CD4-positive, alpha-beta T cell treated with Interleukin-6 for 4 hours (primary cell): ENCODE measurements at places on chromosomes 1 and 21.

DNA sequence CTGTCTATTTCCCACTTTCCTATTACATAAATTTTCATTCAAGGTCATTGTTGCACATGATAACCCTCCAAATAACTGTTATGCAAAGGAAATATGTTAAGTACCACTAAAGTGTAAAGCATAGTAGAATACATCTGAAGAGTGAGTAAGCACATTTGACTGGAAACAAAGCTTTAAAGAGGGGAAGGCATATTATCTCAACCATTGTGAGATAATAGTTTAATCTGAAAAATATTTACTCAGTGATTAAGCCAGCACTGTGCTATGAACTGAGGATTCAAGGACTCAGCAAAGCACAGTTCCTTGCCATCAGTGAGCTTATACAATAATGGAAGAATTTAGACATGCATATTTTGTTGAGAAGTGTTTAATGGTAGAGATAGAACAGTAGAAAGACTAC, 127.4 kb downstream of the HMCN1 start:
- DNase-seq, result no peak

GRCh38 chr1:158818975-158819431, 12.1 kb upstream of the MNDA start:
- DNase-seq, result no peak

DNA sequence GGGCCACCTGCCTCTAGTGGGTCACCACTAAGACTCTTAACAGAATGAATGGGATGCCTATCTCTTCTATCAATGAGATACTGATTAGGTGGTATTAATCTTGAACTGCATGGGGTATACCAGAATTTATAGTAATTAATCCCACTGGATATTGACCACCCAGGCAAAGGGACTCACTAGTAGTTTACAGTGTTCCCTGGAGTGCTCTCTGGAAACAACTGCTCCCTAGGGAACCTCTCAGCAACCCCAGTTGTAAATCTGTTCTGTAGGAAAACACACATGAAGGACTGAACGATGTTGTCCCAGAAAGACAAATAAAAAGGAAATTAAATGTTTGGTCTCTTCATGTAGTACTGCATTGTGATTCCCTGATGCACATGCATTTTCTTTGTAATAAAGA, 430.5 kb downstream of the HLX start:
- DNase-seq, result no peak

DNA sequence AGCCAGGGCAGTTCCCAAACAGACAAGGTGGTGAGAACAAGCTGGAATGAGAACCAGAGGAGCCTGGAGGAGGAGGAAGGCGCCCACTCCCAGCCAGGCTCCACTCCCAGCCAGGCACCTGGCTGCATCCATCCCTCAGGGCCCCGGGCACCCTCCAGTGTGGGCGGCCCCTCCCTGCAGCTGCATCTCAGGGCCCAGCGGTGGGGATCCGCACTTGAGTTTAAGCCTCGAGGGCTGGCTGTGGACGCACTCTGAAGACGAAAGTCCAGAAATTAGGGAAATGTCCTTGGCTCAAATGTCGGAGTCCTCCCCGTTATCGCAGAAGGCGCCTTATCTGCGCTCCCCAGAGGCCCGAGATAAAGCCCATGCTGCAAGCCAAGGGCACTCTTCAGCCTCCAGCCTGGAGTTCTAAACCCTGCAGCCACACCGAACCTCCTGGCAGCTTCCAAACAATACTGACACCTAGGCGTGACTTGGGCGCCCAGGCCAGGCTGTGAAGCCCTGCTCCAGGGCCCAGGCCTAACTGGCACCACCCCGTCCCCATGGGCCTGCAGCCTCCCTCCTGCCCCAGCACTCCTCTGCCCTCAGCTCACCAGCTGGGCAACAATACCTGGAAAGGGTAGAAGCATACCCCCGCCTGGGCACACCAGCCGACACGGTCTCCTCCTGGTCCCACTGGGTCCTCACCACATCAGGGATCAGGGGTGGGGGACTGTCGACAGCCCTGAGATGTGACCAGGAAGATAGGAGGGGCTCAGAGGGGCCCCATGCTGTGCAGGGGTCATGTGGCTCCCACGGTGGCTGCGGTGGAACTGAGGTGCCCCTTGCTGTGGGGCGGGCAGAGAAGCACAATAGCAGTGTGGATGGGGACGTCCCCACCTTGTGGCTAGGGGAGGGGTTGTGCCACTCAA, 184.8 kb upstream of the VAMP3 start:
- DNase-seq, result no peak

DNA sequence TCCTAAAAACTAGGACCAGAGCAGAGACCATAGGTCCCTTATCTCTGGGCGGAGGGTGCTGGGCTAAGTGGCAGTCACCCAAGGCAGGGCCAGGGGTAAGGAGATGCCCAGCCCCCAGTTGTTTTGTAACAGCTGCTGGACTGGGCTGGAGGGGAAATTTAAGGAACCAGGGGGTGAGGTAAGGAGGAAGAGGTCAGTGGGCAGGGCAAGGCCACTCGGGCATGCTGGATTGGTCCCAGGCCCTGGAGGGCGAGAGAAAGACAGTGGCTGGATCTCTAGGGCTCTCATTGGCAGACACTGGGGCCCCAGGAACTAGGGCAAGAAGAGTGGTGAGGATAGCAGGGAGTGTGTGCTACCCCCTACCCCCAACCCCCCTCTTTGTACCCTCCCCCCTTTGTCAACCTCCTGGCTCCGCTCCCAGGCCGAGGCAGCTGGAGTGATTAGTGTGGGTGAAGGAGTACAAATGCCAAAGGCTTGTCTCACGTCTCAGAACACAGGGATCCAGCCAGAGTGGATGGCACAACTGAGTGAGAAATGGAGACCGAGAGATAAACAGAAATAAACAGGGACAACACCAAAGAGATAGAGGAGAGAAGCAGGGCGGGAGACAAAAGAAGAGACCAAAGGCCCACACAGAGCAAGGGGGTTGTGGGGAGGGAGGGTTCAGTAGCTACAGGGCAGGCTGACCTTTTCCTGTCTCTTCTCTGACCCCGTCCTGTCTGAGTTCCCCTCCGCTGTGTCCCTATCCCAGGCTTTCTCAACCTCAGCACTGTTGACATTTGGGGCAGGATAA, 20.5 kb upstream of the THRAP3 start:
- no peak for DNase-seq

- no peak for DNase-seq
These were observed 56.0 kb upstream of the TRAPPC10 start for GRCh38 chr21:43956019-43956669.

GRCh38 chr1:6273380-6273891, 12.5 kb upstream of the GPR153 start:
- DNase-seq, result no peak

DNA sequence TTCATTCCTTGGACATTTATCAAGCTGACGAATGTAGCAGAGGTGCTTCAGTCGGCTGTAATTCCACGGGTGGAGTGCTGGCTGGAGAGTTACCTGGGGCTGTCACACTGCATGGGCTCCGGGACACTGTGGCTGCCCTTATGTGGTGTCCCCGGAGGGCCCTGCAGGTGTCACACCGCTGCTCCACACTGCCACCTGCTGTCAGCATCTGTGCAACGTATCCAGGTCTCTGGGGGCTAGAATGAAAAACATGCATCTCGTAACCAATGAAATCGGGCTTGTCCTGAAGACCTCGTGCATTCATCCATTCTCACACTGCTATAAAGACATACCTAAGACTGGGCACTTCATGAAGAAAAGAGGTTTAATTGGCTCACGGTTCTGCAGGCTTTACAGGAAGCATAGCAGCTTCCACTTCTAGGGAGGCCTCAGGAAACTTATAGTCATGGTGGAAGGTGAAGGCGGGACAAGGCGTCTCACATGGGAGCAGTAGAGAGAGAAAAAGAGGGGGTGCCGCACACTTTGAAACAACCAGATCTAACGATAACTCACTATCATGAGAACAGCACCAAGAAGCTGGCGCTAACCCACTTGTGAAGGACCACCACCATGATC, 46.7 kb upstream of the PCBP3 start:
- peak; percentile 93 for DNase-seq

DNA sequence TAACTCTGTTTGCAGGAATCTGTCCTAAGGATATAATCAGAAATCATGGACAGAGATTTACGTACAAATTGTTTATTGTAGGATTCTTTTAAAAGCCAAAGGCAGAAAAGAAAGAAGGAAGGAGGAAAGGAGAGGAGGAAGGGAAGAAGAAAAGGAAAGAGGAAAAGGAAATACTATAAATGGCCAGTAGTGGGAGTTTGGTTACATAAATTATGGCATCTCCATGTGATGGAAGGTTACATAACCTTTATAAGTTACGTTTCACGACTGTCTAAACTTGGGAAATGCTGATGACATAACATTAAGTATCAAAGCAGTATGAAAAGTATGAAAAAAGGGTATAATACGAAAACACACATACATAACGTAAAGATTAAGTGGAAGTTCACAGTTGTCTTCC, 39.0 kb downstream of the SMYD2 start:
- no peak for DNase-seq

DNA sequence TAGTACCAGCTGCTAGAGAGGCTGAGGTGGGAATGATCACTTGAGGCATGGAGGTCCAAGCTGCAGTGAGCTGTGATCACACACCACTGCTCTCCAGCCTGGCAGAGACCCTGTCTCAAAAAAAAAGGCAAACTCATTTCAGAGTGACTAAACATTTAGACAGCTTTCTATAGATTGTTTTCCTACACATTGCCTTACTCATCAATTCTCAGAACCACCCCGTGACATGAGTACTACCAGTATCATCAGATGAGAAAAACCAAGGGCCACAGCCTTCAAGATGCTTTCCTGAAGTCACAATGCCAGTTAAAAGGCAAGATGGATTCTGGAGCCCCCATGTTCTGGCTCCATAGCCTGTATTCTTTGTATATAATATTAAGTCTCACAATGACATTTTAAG, 22.4 kb upstream of the SMPDL3B start:
- DNase-seq, result no peak

- no peak for DNase-seq
These were observed 622 bp upstream of the APOA2 start for GRCh38 chr1:161223805-161224694.

- no peak for DNase-seq
These were observed 22.5 kb downstream of the SYT2 start for GRCh38 chr1:202687798-202688197.

DNA sequence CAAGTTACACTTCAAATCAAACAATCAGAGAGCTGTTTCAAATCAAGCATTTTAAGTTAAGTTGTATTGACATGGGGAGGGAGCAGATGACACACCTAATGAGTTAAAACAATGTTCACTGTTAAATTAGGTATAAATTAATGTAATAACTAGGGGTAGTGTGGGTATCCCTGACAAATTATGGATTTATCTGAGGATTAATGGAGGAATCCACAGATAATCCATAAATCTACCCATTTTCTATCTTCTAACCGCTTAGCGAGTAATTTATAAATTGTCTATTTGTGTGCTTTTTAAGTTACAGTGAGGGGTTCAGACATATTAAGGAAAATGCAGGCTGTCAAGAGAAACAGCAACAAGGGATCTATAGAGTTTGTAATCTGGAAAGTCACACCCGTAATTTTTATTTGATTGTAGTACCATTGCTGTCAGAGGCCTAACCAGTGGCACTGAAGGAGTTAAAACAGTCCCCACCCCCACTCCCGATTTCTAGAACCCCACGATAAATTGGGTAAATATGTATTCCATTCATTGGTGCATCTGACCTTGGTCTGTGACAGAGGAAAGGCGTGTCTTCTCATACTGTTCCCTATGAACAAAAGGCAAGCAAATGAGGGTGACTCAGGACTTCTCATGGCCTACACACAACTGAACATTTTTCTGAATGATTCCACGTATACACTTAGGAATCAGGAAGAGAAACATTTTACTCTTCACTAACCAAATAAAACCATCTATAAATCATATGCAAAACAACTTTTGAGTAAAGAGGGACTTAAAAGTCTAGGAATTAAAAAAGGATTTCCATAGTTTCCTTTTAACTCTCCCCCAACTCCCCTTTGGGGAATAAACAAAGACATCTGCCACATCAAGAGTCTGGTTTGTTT, 7.4 kb downstream of the IRF2BP2 start:
- peak; percentile 27 for DNase-seq

GRCh38 chr21:35854281-35854680, 206.0 kb downstream of the SETD4 start:
- DNase-seq, result no peak

- no peak for DNase-seq
These were observed 2.2 kb downstream of the C1QTNF12 start for GRCh38 chr1:1244192-1244811.

GRCh38 chr1:172531412-172532182, 1.4 kb upstream of the SUCO start:
- no peak for DNase-seq

- no peak for DNase-seq
These were observed 9.4 kb downstream of the PEA15 start for GRCh38 chr1:160214481-160215140.

DNA sequence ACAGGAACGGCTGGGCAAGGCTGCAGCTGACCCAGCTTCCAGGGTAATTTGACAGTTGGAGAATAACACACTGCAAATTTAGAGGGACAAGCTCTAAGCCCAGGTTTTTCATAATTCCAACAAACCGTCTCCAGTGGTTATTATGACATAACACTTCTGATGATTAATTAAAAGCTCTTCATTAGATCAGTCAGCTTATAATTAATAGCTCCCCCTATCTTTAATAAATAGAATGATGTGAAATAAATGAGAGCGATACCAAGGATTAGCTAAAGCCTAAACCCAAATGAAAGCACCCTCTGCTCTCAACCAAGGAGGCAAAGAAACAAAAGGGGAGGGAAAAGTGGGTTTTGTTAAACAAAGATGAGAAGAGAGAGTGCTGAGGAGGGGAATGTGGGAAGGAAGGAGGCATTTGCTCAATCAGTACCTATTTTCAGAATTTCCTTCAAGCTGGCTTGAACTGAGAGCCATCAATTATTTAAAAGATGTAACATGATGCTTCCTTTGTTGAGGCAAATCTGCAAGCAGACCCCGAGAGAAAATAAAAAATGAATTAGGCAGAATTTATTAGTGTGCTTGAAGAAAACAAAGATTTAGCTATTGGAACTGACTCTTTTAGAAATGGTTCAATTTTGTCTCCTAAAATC, 221.8 kb upstream of the ESRRG start:
- DNase-seq, result no peak

DNA sequence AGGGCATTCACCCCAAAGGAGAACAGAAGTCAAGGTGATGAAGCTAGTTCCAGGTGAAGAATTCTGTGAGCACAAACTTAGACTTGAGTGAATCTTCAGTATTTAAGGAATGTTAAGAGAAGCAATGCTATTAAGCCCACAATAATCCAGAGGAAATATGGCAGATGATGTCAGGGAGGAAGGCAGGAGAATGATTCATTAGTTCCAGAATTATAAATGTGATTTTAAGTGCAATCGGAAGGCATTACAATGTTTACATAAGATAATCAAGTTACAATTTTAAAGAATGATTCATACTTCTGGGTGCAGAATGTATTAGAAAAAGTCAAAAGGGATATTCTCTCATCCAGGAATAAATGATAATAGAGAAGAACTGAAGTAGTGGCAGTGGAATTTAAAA, 545.2 kb upstream of the BRINP3 start:
- DNase-seq, result no peak

DNA sequence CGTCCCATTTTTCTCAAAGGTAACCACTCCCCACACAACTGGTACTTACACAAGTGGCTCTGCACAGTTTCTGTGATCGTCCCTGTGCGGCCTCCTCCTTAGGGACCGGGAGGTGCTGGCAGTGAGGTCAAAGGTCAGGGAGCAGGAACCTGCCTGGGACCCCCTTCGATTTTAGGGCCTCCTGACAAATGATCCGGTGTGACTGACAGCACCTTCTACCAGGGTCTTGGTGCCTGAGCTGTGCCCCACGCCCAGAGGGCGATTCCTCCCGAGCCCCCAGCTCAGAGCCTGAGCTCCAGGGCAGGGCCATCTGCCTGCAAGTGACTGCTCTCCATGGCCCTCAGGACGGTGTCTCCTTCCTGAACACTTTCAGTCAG, 11.8 kb upstream of the TMEM240 start:
- no peak for DNase-seq

- DNase-seq, result no peak
These were observed 126.9 kb upstream of the DUSP10 start for GRCh38 chr1:221868593-221869303.
